HS-27A (cell line): ENCODE measurements at places on chromosomes 2 and 18.

DNA sequence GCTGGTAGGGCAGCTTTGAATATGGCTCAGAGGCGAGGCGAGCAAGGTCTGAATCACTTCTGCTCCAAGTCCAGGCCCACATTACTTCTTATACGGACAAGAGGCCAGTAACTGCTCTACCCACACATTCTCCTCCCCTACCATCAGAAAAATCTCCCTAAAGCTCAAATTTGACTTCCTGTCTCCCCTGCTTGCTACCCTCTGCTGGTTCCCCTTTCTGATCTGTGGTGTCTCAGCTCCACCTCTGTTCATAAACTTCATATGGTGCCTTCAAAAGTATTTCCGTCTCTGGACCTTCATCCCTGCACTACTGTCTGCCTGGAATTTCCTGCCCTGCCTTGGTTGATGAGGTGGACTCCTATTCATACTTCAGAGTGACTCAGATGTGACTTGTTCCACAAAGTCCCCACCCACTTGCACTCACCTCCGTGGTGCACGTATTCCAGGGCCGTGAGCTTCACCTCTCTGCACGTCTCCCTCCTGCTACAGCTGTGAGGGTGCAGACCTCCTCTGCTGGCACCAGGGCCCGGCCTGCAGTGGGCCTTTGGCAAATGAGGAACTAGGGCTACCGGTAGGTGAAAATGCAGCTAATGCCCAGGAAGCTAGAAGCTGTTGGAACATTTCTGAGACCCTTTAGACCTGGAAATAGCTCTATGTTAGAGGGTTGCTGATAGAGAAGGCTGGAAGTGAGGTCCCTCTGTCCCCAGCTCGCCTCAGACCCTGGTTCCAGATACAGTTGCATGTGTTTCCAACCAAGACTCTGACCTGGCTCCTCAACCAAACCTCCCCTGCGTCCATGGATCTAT, 24.6 kb upstream of the KCMF1 start:
- peak; percentile 99 for DNase-seq

GRCh38 chr2:2913601-2914120, 464.0 kb downstream of the EIPR1 start:
- DNase-seq = no peak

- DNase-seq = no peak
These were observed 209.7 kb downstream of the SH3BP4 start for GRCh38 chr2:235161565-235161964.

GRCh38 chr2:105896765-105897163, 152.1 kb downstream of the NCK2 start:
- DNase-seq = no peak

- DNase-seq = no peak
These were observed 4.9 kb upstream of the PPM1B start for GRCh38 chr2:44163777-44164176.

GRCh38 chr2:36967236-36967876, 1.0 kb upstream of the STRN start:
- no peak for DNase-seq

GRCh38 chr2:28395334-28396061, 2.8 kb downstream of the FOSL2 start:
- no peak for DNase-seq

DNA sequence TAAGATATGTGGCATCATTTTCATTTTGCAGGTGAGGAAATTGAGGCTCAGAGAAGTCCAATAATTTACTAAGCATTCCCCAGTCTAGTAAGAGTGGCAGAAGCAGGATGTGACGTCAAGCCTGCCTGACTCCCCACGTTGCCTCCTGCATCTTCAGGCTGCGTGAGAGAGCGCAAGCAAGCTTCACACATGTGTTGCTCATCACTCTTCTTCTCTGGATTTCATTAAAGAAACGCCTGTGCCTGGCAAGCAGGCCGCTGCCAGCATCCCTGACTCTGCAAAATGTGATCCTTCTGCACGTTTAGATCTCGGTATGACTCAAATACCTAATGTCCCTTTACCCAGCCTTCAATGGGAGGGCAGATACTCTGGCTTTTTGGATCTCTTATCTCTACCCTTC, 96.8 kb downstream of the PRKCE start:
- no peak for DNase-seq

- DNase-seq = no peak
These were observed 1.1 kb upstream of the ONECUT2 start for GRCh38 chr18:57433934-57434535.

DNA sequence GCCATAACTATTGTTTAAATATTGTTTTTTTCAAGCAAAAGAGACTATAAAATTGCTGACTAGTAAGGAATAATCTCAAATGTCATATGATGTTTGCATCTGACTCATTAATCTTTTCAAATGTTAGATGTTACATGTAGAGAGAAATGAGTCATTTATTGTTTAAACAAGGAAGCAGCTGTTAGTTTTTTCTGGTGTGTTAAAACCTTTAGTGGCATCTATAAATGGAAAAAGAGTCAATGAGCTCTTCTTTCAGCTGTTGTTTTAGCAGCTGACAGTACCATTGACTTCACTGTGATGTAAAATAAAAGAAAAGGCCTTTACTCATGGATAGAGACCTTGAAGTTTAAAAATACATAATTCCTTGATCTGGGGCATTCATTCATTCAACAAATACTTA, 1.8 kb upstream of the KLHL41 start:
- DNase-seq = no peak

DNA sequence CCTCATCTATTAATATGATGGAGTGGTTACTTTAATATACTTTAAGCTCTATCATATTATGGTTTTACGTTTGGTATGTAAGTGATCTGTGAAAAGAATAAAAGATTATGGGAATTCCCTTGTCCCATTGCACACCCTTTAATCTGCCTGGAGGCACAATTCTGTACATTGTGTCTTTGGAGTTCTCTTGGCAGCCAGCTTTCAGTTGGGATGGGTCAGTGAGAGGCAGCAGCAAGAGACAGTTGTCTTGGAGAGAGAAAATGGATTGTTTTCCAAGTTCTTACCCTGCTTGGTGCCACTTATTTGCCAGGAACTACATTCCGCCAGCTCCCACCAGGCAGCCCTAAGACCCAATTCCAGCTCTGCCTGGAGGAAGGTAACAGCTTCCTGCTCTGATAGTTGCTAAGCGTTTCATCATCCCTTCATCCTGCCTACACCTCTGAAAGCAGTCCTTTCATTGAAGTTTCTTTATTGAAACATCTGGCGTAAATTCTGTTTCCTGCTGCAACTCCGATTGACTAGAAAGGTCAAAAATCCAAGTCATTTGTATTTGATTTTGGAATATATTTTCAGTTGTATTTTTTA, 365.2 kb downstream of the AKAIN1 start:
- no peak for DNase-seq
